ENCODE measurements at places on chromosomes 12 and 14.

DNA sequence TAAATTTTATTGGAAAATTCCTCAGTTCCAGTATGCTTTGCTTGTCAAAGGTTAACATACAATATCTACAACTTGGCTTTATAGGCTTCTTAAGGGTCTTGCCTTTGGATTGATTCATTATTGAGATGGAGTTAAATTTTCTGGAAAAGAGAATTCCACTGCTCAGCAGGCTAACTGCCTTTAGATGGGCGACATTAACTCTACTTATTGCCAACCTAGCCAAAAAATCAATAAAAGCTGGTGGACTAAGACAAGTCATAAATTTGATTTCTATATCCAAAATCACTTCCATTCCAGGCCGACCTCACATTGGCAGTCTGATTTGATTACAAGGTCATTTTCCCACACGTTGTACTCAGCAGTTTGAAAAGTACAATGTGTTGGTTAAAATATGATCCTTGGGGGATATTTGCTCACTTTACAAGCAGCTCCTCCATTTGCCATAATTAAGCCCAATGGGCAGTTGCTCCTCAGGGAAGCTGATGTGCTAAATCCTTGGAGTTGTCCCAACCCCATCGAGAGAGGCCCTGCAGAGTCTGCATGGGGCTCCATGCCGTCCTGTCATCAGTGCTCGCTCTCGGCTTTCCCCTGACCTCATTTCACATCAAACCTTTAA is 36.1 kb upstream of the CRY1 start:
- no peak for DNase-seq

GRCh38 chr12:79016181-79016580 is 151.6 kb downstream of the SYT1 start:
- no peak for DNase-seq

GRCh38 chr14:64760146-64760755 is 56.0 kb downstream of the PLEKHG3 start:
- no peak for DNase-seq

GRCh38 chr12:86256163-86256562 is at the start of gene MGAT4C:
Gene MGAT4C, minus strand, starts transcription at chr12:86256391.
- DNase-seq: no peak

GRCh38 chr14:94390372-94391086 is 2.1 kb upstream of the SERPINA1 start:
- no peak for DNase-seq

- peak; percentile 30 for DNase-seq
Measured at GRCh38 chr12:99386907-99387306, 260.6 kb upstream of the GARIN6 start.

DNA sequence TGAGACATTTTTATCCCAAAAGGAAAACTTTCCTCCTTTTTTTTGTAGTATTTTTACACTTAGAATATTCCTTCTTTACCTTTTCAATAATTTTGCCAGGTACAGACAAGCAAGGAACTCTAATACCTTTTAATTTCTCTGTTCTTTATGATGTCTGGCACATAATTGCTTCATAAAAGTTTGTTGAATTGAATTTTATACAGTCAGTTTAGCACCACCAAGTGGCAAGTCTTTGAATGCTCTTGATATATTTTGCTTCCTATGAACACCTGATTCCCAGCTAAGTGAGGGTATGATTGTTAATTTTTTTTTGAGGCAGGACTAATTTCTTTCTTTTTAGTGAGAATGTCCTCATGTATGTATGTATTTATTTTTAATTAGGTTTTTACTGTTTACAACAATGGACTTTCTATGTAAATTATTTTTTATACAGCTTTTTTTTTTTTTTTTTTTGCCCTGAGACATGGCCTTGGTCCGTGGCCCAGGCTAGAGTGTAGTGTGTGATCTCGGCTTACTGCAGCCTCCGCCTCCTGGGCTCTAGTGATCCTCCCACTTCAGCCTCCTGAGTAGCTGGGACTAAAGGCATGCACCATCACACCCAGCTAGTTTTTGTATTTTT is 6.9 kb downstream of the TBC1D15 start:
- DNase-seq: peak; percentile 54

DNA sequence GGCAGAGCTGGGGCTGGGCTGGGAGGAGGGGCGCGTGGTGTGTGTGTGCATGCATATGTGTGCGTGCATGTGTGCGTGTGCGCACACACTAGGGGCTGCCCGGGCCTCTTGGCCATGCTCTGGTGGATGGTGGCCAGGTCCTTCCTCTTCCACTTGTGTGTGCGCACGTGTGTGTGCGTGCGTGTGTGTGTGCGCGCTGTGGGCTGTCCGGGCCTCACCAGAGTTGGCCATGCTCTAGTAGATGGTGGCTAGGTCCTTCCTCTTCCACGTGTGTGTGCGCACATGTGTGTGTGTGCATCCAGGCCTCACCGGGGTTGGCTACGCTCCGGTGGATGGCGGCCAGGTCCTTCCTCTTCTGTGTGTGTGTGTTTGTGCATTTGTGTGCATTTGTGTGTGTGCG is 24.7 kb downstream of the FOXN4 start:
- DNase-seq: no peak

- DNase-seq: no peak
Measured at GRCh38 chr12:40976546-40976945, 211.6 kb upstream of the PDZRN4 start.

DNA sequence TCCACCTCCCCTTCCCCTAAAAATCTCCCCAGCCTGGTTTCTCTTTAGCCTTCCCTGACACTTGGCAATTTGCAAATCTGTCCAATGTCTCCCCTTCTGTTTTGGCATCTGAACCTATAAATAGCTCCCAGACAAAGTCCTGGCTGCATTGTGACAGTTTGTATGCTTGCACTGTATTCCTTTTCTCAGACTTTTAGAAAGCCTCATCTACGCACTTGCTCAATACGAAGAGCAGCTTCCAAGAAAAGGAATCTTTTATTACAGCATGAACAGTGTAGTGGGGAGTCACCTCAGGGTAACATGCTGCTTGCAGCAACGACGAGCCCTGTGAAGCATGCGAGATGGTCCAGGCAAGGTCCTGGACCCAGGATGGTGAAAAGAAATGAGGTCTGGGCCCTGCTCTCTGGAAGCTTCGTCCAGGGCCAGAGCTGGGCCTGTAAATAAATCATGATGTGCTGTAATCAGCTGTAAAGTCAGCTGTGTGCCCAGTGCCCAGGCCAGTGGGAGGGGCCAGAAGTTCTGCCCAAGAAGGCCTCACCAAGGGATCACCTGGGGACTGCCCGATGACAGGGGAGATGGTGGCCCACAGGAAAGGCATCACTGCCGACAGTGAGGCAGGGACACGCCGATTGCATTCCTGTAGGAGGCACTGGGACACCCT is 88.3 kb downstream of the RIN3 start:
- no peak for DNase-seq

GRCh38 chr14:63766611-63767010 is 38.7 kb upstream of the SGPP1 start:
- DNase-seq: no peak

GRCh38 chr12:105426766-105427165 is 96.3 kb downstream of the C12orf75 start:
- DNase-seq: no peak

GRCh38 chr14:52840877-52841276 is 49.5 kb upstream of the GNPNAT1 start:
- no peak for DNase-seq

- DNase-seq: no peak
Measured at GRCh38 chr12:4293299-4293965, 19.9 kb downstream of the CCND2 start.

GRCh38 chr12:68913682-68914081 is 19.3 kb downstream of the CPM start:
- no peak for DNase-seq

- no peak for DNase-seq
Measured at GRCh38 chr12:94145191-94145983, 3.0 kb upstream of the PLXNC1 start.

- peak; percentile 32 for DNase-seq
Measured at GRCh38 chr14:33792720-33793368, 158.0 kb downstream of the EGLN3 start.

DNA sequence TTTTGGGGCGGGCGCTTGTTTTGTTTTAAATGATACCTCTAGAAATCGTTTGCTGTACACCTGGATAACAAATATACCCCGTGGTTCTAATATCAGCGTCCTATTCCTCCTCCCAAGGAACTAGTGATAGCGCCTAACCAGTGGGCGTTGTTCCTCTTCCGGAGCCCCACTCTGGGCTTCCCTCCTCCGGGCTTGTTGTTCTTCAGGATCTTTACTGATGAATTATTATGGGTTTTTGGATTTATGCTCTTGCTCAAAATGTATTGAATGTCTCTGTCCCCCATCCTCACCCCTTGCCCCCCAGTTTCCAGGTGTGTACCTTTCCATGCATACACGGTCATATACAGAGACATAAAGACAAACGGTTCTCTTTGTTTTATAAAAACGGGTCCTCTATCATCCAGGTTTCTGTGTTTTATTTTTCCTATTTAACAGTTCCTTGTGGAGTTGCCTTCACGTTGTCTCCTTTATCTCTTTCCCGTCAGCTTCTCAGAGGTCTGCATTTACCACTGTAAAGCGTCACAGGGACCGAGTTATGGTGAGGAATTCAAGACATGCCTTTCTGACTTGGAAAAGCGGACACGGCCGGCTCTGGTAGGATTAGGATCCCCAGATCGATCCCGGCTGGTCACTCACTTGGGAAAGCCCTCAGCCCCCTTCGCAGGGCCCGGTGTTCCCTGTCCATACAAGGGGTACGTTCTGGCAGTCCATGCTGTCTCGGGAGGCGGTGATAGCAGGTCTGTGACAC is 655 bp upstream of the PLEKHG3 start:
- DNase-seq: no peak

- no peak for DNase-seq
Measured at GRCh38 chr12:98354520-98355035, 160.8 kb upstream of the TMPO start.

DNA sequence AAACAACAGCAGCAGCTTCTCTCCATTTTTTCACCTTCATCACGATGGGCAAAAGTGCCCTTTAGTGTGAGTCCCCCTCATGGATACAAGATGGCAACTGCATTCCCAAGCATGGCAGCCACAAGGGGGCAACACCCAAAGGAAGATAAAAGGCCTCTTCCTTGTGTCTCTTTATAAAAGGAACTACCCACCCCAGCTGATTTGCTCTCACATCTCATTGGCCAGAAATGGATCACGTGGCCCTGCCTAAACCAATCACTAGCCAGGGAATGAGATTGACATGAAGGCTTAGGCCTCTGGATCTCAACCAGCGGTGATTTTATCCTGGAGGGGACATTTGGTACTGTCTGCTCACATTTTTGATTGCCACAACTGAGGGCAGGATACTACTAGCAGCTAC is 21.9 kb upstream of the IFT81 start:
- peak; percentile 34 for DNase-seq

GRCh38 chr12:85072826-85073225 is 36.7 kb downstream of the LRRIQ1 start:
- no peak for DNase-seq

GRCh38 chr12:102294568-102294967 is 96.9 kb upstream of the PMCH start:
- DNase-seq: no peak

DNA sequence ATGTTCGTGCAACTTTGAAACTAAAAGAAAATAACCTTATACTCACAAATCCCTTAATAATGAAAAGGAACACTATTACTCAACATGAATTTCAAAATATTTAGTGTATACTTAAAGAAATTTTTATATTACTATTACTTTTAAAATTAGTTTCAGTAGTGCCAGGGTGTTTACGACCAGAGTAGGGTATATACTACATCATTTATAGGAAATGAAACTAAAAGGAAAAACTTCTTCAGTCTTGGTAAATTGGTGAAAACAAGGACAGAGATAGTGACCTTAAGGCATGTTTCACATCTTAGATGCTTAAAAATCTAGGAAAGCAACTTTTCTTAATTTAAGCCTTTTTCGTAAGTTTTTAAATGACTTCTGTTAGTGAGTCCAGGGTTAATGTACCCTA is 4.5 kb downstream of the USP15 start:
- DNase-seq: no peak

- no peak for DNase-seq
Measured at GRCh38 chr12:104653730-104654664, 197.2 kb downstream of the CHST11 start.

GRCh38 chr14:69693801-69694729 is 72.9 kb upstream of the SRSF5 start:
- DNase-seq: no peak

DNA sequence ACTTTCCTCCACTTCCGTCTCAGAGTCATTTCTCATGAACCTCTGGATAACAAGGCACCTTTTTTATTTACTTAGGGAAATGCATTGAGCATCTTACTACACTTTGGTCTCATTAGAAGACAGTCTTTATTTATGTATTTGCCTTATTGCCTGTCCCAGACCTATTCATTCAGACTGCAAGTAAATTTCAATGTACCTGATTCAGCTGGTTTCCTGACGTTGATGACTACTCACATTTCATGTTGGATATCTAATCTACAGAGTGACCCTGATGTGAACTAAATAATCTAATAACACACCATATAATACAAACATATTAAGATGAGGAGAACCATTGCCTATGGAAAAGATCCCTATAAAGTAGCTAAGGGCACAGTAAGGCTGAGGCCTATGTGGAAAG is 267.7 kb downstream of the SLC6A15 start:
- DNase-seq: no peak

- DNase-seq: no peak
Measured at GRCh38 chr12:94062194-94062593, 86.2 kb upstream of the PLXNC1 start.

DNA sequence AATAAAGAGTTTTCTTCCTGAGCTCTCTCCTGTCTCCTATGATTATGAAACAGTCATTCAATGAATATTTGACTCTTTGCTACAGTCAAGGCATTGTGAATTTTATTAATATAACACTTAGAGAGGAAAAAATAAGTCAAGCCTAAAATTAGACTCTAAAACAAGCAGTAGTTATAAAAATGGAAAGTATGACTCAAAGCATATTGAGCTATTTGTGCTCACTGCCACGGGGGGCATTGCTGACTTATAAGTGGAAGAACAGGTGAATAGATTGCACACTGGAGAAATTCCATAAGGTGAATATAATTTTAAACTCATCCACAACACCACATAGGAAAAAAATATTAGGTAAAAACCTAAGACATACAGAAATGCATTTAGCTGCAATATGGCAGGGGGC is 87.7 kb upstream of the CCDC196 start:
- no peak for DNase-seq

DNA sequence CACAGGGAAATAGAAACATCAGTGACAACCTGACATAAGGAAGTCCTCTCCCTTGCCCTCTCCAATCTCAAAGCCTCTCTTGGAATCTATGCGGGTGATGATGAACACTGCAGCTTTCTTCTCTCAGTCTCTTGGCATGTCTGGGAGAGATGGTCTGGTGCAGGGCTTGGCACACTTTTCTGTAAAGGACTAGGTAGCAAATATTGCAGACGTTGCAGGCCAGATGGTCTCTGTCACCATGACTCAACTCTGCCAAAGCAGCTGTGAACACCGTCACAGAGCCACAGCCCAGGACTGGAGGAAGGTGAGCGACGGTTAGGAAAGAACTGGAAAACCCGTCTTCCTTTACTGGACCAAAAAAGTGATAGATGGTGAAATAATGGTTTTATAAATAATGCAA is 591.0 kb upstream of the TMEM132C start:
- DNase-seq: no peak

GRCh38 chr14:88493392-88494185 is 61.2 kb downstream of the PTPN21 start:
- DNase-seq: no peak

GRCh38 chr12:62660756-62661155 is 194.1 kb downstream of the MON2 start:
- no peak for DNase-seq

Data from LNCaP clone FGC (cell line).